ENCODE measurements at places on chromosomes 11 and 22.
A peak's percentile ranks its signal among the peaks of the same experiment; 100 is the strongest.

- DNase-seq: no peak
These were observed 66.5 kb downstream of the GGTLC2 start for GRCh38 chr22:22710719-22711531.

DNA sequence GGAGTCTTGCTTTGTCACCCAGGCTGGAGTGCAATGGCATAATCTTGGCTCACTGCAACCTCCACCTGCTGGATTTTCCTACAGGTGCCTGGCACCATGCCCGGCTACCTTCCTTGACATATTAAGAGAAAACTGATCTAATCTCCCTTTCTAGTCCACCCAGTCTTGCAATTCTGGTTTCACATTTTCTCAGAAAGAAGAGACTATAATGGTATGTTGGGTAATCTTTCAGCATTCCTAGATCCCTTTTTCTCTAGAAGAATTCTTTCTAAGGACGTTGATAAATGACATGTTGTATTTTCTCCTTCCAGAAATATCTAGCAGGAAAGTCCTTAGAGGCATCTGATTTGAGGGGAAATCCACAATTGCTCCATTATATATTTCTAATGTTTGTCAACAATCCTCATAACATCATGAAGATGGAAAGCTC, 10.4 kb upstream of the HSPA8 start:
- no peak for DNase-seq

GRCh38 chr11:29432719-29433325, 584.0 kb downstream of the KCNA4 start:
- no peak for DNase-seq

GRCh38 chr22:50218996-50219727, 18.4 kb downstream of the SELENOO start:
- DNase-seq: no peak

DNA sequence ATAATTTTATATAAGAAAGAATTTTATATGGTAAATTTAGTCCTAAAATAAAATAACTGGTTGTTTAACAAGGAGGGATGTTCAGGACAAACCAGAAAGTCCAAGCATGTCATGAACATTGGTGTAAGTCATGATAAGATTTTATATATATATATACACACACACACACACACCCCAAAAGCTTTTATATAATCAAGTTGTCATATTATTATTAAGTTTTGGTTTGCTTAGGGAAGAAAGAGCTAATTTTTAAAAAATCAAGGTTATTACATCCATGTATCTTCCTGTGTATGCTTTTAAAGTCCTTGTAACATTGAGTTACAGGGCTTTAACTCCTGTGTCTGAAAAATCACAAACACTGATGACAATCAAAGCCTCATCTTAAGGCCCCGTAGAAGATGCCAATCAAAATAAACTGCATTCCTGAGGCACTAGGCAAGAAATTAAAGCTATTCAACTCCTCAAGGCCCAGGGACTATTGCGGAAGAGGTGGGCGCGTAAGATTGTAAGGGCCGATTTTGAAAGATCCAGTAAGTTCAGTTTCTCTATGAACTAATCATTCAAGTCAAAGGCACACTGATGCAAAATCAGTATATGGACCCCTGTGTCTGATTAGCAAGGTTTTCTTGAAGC, 16.8 kb downstream of the APOL6 start:
- DNase-seq: no peak

GRCh38 chr22:44462246-44463010, 35.6 kb downstream of the RTL6 start:
- DNase-seq: no peak

- no peak for DNase-seq
These were observed 60.1 kb downstream of the RAB30 start for GRCh38 chr11:83011333-83012167.

- no peak for DNase-seq
These were observed 301.1 kb downstream of the BUD13 start for GRCh38 chr11:116471608-116472256.

DNA sequence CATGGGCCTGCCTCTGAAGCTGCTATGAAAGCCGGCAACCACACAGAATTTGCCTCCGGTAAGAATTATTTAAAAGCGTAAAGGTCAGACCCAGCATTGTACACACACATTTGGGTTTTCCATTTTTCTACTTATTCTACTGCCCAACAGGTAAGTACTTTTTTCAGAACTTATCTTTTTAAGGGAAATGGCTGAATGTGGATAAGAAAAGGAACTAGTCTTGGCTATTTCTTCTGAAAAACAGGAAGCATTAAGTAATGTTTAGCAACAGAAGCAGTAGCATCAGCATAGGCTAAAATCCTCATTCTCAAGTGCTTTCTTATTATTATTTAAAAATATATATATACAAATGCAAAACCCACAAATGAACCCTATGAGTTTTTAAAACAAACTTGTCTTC, 103.1 kb downstream of the MPPED2 start:
- no peak for DNase-seq

DNA sequence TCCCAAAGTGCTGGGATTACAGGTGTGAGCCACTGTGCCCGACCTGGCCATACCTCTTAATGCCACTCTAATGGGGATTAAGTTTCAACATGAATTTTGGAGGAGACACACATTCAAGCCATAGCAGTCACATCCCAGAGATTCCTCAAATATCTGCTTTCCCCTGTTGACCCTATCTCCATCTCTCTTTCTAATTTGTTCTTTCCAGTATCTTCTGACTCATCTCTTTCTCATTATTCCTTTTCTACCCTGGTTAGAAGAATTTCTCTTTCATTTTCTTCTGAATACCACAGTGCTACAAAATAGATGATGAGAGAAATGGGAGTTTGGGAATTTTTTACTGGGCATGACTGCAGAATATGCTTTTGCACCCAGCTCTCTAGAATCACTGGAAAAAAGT, 5.1 kb downstream of the OR10V1 start:
- DNase-seq: no peak

DNA sequence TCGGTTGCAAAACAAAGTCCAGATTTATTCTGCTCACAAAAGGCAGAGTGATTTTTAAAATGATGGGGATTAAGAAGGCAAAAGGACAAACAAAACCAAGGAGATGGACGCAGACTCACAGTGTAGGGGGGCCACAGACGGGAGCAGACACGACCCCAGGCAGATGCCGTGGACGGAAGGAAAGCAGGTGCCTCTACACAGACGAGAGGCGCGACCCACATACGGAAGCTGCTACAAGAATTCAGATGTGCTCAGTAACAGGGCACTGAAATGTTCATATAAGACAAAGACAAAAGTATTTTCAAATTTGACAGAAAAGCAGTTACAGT, 148.9 kb downstream of the BRD1 start:
- DNase-seq: no peak

DNA sequence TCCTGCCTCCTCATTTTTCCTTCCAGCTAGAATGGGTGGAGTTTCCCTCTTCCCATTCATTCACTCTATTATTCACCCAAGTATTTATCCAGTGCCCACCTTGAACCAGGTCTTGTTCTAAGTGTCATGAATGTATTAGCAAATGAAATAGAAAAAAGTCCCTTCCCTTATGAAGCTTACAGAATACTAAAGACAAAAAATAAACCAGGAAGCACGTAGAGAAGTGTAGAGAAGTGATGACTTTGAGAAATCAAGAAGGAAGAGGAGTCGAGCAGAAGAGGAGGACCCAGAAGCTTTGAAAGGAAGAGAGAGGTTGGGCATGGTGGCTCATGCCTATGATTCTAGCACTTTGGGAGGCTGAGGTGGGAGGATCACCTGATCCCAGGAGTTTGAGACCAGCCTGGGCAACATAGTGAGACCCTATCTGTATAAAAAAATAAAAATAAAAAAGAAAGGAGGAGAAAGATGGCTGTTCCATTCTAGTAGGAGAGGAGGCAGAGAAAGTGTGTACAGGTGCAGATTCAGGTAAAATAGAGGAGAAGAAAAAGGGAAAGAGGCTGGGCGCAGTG, 17.1 kb upstream of the SYVN1 start:
- DNase-seq: no peak

GRCh38 chr11:109075976-109076375, 346.0 kb upstream of the C11orf87 start:
- DNase-seq: no peak

DNA sequence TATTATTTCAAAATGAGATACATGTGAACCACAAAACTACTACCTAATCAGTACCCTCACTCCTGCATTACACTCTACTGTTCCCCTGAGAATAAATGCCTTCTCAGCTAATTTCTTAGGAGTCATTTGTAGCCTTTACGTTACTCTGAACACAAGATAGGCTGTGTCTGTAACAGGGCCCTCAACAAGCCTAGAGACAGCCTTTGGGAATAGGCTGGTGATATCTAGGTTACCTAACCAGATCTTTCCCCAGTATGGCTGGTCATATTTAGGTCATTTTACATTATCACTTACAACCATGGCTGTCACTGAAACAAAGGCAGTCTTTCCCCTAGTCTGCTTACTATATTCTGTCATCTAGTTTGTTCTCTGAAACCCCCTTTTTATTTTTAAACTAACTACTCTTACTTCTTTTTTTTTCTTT, 14.2 kb downstream of the ATM start:
- DNase-seq: no peak

- DNase-seq: peak; percentile 94
These were observed 12.7 kb downstream of the DUSP8 start for GRCh38 chr11:1559111-1559951.

- DNase-seq: no peak
These were observed 20.8 kb downstream of the CLDN5 start for GRCh38 chr22:19503367-19503766.

DNA sequence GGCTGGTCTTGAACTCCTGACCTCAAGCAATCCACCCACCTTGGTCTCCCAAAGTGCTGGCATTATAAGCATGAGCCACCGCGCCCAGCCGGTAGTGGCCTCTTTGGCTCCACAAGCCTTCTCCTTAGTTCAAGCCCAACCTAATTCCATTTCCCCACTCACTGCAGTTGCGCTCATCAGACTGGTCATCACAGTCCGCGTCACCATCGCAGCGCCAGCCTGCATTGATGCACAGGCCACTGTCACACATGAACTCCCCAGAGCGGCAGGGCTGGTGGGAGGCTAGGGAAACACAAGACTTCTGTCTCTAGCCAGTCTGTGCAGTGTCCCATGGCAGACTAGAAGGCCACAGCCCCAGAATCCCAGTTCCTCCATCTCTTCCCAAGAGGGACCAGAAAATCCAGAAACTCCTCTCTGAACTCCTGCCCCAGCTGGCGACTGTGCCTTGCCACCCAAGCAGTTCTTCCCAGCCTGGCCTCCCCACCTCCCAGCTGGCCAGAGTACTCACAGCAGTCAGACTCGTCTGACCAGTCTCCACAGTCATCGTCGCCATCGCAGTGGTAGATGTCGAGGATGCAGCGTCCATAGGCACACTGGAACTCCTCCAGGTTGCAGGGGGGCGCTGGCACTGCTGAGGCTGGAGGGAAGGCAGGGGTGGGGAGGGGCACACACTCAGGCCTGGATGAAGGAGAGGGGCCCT, 19.8 kb downstream of the LRP4 start:
- DNase-seq: no peak

- DNase-seq: no peak
These were observed 13.9 kb downstream of the CCDC157 start for GRCh38 chr22:30370641-30371230.

GRCh38 chr11:9104580-9104979, 13.2 kb upstream of the SCUBE2 start:
- DNase-seq: no peak

DNA sequence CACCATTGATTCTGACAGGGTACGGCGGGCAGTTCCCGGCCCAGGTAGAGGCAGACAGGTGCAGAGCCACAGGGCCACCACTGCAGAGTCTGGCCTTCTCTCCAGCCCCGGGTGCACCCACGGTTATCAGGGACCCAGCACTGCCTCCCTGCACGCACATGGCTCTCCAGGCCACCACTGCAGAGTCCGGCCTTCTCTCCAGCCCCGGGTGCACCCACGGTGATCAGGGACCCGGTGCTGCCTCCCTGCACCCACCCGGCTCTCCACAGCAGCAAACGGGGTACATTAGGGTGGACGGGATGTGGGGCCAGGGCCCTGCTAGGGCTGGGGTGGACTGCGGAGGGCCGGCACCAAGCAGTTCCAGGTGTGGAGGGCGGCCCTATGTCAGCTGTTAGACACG, 272.9 kb downstream of the BRD1 start:
- no peak for DNase-seq

Measured in thoracic aorta (tissue), 2 donors.